Hypothalamus (tissue), 51 donors: ENCODE measurements at places on chromosomes 12 and 14.

DNA sequence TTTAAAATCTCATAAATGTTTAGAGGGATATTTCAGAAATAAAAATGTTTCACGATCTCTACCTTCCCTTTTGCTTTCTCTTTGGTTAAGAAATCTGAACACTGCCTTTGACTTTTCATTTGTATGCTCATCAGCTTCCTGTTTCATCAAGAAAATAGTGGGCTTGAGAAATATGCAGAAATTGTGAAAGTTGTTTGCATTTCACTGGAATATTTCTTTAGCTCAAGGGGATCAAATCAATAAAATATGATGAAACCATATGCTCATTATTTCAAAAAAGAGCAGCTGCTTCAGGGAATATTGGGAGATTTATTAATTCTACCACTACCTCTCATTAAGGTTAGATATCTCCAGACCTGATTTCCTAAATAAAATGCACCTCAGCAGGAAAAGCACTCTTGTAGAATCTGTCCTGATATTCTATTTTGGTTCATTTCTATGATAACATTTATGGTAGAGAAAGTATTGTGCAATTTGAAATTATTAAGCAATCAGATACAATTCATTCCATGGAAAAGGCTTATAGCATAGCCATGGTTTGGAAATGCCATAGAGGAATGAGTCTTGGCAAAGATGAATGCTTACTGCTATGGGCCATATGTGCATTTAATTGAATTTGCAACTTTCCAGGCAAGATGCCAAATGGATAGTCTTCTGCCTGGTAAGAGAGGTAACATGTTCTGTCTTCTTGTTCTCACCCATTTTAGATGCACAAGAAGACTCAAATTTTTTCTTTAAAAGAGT, 212.6 kb upstream of the SLC16A7 start:
- DNase-seq, result no peak

GRCh38 chr14:105173901-105174894, 5.6 kb upstream of the JAG2 start:
- no peak for DNase-seq

GRCh38 chr12:116358893-116359761, 81.6 kb upstream of the MED13L start:
- peak; percentile 52 for DNase-seq

- peak; percentile 26 for DNase-seq
Observed at GRCh38 chr12:120534703-120535655, 823 bp downstream of the RNF10 start.

GRCh38 chr14:94164685-94165431, 9.3 kb upstream of the PPP4R4 start:
- DNase-seq, result no peak

DNA sequence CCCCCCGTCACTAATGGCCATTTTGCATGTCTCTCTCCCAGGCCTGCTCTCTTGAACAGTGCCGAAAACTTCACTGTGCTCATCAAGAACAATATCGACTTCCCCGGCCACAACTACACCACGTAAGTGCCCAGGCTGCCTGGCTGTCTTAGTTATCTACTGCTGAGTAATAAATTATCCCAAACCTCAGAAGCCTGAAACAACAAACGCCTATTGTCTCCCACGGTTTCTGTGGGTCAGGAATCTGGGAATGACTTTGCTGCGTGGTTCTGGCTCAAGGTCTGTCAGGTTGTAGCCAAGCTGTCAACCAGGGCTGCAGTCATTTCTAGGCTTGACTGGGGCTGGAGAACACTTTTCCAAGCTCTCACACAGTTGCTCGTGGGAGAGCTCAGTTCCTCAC, 32.6 kb downstream of the P2RX7 start:
- no peak for DNase-seq

DNA sequence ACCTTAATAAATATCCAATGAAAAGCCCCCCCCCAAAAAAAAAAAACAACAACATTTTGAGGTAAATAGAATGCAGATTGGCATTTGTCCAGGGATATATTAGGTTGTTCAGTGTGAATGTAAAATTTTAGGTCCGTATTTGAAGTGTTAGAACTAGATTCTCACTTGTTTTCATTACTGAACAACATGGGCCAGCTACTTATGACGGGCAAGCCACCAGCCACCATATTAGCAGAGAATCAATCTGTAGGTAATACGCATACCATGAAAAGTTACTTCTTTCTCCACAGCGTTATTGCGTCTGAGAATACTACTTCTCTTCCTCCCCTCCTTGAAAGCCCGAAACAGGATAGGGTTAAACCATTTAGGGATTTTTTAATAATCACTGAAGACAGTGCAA, 5.4 kb downstream of the FLRT2 start:
- no peak for DNase-seq
